ENCODE measurements at places on chromosomes 3 and 15. TPM values are rescaled to one million over a fixed set of nuclear protein-coding genes. Genes with fewer than 3 reads are reported as not detected.

DNA sequence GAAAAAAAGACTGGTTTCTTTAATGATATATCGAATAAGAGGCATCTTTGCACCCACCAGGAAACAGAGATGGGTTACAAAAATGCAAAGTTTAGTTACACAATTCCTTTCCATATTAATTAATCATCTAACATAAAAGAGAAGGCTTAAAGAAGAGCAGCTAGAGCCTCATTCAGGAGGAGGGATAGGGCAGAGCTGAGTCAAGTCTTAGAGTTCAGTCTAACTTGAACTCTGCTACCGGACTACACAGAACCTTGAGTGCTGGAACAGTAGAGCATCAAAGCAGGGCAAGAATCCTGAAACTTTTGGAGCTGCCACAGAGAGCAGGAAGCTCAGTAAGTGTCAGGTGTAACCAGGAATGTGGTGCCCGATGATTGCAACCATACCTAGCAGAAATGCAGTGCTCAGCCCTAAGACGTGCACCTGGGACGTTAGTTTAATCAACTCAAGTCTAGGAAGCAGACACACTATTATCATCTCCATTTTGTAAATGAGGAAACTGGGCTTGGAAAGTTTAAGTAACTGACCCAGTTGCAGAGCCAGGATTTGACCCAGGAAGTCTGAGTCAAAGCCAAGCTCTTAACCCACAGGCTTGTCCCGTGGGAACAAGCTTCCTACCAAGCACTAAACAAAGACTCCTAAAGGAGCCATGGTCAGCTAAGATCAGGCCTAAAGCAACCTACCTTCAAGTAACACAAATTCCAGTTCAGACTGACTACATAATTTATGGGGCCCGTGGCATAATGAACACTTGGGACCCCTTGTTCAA is 187.4 kb downstream of the FOXP1 start:
- DNase-seq = peak; percentile 76

- no peak for DNase-seq
Measured at GRCh38 chr3:31606453-31606852, 73.7 kb downstream of the STT3B start.

DNA sequence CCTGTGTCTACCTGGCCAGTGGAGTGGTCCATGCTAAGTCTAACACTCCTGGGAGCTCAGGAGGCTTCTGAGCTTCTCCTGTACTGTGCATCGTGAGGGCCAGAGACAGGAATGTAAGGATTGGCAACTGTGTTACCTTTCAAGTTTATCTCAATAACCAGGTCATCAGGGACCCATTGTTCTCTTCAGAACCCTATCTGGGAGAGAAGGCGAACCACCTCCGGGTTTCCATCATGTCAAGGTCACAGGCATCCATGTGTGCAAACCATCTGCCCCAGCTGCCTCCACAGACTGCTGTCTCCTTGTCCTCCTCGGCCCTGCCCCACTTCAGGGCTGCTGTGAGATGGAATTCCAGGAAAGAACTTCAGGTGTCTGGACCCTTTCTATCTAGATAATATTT is 5.9 kb downstream of the ANKRD63 start:
- no peak for DNase-seq

DNA sequence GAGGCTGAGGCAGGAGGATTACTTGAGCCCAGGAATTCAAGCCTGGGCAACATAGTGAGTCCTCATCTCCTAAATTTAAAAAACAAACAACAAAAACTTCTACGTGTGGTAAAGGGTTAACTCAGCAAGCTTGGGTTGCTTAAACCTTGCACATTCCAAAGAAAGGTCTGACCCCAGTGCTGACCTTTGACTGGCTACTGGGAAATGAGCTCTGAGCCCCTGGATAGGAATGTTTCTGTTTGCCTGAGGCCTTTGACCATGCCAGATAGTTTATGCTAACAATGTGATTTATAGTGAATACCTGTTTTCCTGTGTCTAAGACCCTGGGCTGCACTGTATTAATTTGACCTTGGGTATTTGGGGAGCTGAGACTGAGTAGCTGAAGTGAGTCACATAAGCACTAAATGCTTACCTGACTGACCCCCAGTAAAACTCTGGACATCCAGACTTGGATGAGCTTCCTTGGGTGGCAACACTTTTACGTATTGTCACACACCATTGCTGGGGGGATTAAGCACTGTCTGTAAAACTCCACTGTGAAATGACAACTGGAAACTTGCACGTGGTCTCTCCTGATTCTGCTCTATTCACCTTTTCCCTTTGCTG is 20.7 kb downstream of the TCAIM start:
- peak; percentile 90 for DNase-seq

GRCh38 chr3:178350763-178351162 is 185.5 kb upstream of the KCNMB2 start:
- peak; percentile 13 for DNase-seq

DNA sequence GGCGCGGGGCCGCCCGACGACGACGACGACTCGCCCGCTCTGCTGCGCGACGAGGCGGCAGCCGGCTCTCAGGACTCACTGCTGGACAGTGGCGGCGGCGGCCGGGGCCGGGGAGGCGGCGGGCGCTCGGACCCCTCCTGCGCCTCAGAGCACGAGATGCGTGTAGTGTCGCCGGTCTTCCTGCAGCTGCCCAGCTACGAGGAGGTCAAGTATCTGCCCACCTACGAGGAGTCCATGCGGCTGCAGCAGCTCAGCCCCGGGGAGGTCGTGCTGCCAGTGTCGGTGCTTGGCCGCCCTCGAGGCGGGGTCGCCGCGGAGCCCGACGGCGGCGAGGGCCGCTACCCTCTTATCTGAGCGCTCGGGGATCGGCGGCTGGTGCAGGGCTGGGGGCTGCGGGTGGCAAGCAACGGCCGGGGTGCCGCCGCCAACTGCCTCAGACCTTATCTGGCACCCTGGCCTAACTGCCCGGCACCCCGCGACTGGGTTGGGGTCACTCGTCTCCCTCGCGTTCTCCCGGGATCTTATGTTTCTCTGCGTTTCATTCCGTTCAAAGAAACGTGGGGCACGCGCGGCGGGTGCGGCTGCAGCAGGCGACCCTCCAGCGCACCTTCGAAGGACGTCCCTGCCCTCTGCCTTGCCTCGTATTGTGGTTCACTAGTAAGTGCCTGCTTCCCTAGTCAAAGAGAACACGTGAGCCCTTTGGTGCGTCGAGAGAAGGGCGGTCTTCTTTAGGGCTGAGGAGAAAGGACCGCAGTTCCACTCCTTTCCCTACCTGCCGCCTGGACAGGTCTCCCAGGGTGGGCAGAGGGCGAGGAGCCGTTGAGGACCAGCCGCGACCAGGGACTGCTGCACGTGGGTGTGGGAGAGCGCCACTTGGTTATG is 1.0 kb downstream of the C3orf80 start:
- DNase-seq = no peak

DNA sequence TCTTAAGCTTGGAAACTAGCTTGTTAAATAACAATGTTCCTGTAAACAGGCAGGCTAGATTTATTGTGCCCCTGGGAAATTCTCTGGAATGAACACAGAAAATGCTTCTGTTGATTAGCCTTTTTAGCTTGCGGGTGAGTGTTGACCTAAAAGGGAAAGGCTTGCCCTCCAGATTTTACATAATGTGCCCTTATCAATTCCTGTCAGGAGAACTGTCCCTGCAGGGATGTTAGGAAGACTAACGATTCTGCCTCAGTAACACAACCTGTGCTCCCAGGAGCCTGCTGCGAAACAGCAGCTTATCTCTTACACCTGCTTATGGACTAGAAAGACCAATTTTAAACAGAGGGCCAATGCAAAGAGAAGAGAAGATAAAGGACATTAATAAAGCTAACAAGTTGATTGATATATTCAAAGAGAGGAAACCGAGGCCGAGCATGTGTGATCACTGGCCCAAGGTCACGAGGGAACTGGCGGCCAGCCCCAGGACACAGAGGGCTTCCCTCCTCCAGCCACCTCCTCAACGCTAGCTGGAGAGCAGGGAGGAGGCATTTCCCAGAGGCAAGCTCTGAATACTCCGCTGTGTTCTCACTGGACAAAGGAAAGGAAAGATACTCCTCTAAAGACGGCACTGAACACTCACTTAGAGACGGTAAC is 48.4 kb upstream of the TJP1 start:
- peak; percentile 24 for DNase-seq

The TMEM41A gene
- 15.5 TPM for total RNA-seq

The UBA7 gene
- total RNA-seq = 24.8 TPM

Data from renal cortical epithelial cell (primary cell).